ENCODE measurements at places on chromosomes 16 and 17.

DNA sequence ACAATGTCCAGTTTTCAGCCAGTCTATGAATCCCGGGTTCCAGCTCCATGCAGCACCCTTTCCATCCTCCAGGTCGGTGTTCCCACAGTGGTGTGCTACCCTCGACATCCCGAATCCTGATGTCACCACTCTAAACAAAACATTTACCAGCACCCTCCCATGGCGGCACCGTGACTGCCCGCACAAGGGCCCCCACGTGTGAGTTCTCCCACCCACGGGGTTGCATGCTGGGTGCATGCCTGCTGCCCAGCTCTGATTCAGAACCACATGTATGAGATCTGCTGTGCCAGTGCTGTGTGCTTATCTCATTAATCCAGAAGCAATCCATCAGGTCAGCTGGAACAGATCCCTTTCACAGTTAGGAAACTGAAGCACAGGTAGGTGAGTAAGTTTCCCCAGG lies 57.4 kb downstream of the C16orf78 start:
- no peak for DNase-seq

- DNase-seq = no peak
Observed at GRCh38 chr17:69883120-69883519, 191.9 kb upstream of the KCNJ16 start.

- DNase-seq = no peak
Observed at GRCh38 chr17:49798182-49798581, 9.7 kb downstream of the KAT7 start.

DNA sequence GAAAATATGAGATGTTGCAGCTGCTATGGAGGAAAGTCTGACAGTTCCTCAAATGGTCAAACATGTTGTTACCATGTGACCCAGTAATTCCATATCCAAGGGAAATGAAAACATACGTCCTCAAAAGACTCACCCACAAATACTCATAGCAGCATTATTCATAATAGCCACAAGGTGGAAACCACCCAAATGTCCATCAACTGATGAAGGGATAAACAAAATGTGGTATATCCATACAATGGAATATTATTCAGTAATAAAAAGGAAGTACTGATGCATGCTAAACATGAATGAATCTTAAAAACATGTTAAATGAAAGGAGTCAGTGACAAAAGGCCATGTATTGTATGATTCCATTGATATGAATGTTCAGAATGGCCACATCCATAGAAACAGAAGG lies 140.2 kb downstream of the PITPNC1 start:
- DNase-seq = no peak

DNA sequence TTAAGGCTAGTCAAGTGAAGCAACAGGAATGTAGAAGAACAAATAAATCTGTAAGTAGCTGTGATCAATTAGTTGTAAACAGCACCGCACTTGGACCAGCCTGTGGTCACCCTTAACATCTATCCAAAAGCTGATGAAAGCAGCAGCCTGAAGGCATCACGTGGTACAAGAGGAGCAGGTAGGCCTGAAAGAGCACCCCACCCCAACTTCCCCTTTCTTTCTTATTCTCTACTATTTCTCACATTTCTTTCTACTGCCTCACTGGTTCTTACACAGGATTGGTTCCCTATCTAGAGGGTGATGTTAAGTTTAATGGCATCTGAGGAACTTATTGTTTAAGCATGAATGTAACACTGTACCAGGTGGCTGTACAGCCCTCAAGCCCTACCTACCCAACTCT lies 42.6 kb upstream of the CLEC18B start:
- DNase-seq = no peak

DNA sequence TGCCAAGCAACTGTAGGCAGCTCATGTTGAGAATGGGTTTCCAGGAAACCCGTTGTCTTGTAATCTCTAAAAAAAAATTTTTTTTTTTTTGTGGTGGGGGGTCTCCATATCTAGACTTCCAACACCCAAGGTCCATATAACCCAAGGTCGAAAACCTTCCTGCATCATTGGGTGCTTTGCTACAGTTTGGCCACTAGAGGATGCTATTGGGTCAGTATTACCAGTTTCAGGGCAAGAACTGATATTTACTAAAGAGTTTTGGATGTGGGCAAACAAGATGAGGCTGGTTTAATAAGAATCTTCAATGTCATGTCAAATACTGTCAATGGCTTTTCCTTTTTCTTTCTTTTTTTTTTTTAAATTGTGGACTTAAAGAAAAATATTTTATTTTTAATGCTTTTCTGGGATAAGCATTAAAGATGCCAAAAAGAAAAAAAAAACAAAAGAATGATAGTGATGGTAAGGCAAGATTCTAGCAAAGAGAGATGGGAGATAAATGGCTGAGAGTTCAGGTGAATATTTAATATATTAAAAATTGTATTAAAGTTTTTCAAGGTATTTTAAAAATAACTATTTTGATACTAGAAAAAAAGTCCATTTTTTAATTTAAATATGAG lies 62.2 kb downstream of the DHRS7C start:
- DNase-seq = peak; percentile 40

GRCh38 chr16:55130456-55130855 lies 193.5 kb upstream of the IRX6 start:
- no peak for DNase-seq

GRCh38 chr16:79994418-79994817 lies 393.9 kb upstream of the MAF start:
- no peak for DNase-seq

DNA sequence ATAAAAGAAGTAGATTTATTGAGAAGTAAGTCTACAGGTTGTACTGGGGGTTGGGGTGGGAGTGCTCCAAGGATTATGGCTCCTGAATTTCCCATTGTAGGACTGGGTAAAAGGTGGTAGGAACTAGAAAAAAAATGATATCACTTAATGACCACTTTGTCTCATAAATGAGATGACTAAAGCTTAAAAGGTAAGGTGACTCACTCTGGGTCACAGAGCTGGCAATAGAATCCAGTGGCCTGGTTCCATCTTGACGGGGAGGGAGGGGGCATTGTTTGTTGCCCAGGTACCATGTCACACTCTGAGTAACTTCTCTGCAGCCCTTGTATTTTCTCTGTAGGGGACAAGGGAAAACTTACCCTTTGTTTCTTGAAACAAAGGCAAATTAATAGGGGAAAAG lies 126.1 kb downstream of the PITPNC1 start:
- DNase-seq = no peak

DNA sequence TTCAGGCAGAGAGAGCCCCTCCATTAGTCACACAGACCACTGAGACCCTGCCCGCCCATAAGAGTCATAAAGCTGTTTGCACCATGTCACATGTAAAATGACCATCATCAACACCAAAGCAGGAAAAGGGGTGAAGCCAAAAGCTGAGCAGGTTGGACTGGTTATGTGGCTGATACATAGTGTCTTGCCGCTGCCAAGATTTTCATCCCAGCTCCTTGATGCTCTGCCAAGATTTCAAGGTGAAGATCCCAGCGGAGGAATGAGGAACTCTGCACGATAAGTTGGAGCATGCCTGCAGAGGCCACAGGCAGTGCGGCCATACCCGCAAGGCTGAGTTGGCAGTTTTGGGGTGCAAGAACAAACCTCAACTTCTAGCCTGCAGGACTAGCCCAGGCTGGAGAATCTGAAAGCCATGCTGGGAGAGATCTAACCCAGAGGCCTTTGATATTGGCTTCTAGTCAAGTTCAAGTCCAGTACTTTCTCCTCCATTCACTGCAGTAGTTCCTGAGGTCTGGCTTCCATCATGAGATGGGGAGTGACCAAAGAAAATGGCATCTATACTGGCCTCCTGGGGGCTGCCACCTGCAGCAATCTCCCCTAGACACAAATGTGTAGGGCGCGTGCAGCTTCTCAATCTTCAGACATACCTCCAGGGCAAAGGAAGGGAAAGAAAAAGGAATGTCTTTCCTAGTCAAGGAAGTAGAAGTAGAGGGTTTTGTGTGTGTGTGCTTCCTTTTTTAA lies 79.7 kb upstream of the NOL11 start:
- DNase-seq = no peak

DNA sequence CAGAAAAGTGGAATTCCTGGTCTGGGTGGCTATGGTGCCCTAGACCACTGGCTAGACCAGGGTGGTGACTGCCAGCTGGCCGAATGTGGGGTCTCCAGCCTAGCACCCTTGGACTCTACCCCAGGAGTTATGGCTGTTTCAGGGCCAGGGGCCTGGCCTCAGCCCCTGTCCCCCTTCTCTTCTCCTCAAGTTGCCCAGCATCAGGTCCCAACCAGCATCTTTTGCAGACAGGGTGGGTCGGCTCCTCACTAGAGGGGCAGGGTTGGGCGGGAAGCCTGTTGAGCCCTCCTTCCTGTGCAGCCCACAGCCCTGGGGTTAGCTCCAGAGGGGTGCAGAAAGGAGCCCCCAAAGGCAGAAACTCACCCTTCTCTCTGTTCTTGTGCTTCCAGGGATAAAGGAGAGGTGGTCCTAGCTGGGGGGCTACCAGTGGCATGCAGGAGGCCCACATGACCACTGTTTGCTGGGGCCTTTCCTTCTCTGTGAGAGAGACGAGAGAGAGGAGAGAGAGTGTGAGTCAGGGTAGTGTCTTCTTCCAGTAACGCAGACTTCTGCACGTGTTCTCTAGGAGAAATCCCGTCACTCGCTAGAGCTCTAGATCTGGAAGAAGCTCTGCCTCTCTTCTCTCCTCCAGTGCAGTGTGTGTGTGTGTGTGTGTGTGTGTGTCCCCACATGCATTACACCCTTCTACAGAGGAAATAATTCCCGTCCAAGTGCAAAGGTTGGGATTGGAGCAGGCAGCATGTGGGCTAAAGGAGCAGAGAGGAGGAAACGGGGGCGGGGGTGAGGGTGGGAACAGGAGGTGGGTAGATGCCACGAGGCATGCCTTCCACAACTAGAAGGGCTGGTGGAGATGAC lies 209.4 kb downstream of the SEC14L1 start:
- no peak for DNase-seq

DNA sequence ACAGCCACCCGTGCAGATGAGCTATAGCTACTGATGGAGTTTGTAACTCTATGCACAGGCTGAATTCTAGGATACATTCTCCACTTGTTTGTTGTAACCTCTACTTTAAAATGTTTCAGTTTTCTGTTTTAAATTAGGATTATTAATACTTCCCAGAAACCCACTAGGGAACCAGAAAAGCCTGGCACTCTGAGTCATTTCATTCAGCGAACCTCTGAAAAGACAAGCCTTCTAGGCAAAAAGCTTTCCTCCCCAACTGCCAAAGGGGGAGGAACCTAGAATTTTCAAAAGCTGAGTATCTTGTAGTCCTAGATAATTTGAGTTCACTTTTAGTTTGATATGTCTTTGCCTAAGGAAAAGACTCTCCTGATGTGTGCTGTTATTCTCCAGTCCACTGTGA lies 43.2 kb downstream of the GOSR1 start:
- DNase-seq = no peak

DNA sequence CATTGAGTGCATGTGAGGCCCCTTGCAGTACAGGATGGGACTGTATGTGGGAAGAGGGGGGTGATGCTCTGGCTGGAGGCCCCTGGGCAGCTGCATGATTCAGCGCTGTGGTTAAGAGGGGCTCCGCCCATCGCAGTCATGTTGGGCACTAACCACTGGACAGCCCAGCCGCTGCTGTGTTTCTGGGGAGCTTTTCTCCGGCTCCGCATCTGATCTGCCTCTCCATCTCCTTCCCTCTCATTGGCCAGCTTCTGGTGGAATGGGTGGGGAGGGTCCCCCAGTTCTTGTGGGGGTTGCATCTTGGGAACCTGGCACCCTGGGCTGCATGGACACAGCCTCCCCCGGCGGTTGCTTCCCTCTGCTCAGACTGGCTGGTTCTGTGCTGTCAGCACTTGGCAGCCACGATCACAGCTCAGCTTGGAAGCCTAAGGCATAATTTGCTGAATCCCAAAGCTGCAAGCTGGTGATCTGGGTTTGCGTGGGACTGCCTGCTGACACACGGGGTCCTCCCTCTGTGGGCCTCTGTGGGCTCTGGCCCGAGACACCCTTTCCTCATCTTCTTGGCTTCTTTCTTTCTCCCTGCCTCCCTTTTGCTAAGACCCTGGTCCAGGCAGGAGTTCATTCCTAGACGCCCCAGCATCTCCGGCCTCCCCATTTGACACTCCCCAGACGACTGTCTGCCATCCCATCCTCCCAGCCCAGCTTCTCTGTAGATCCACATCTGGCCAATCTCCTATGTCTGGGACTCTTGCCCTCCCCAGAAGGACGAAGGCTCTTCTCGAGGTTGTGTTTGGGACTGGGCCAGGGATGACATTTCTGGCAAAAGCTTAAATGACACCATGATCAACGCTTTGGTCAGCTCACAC lies 168.3 kb downstream of the SEC14L1 start:
- no peak for DNase-seq

GRCh38 chr16:2195322-2196161 lies 863 bp downstream of the CASKIN1 start:
- no peak for DNase-seq

- DNase-seq = no peak
Observed at GRCh38 chr16:26826500-26826899, 240.2 kb upstream of the C16orf82 start.

DNA sequence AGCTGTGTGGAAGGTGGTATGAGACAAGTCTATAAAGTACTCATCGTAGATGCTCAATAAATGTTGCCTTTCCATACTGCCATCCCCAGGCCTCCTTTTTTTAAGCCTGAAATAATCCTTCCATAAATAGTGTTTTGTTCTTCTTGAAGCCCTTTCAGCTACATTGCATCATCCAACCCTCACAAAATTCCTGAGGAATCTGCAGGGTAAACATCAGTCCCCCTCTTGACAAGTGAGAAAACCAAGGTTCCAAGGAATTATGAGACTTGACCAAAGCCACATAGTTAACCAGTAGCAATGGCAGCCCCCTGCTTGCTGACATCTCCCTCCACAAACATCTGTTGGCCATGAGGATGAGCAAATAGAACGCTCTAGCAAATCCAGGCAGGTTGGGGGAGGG lies 89.7 kb upstream of the CCL1 start:
- DNase-seq = no peak

DNA sequence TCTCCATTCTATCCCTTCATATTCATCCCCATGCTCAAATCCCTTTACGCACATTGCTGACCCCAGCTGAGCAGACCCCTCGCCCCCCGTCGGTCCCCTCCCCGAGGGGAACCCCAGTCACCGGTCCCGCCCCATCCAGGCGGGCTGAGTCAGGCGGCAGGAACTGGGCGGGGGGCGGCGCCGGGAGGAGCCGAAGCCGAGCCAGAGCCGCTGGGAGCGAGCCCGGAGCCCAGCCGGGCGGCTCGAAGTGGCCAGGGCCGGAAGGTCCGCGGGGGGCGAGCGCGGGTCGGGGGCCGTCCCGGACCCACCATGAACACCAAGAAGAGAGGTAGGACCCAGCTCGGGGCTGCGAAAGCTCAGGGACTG lies 8.6 kb downstream of the RIPOR1 start:
- peak; percentile 59 for DNase-seq
